PC-9 (cell line): ENCODE measurements at places on chromosomes 6 and 20. TPM values are rescaled to one million over a fixed set of nuclear protein-coding genes. Genes with fewer than 3 reads are reported as not detected.

Gene PDYN
- total RNA-seq, result not detected in 2 replicates

Gene SPAG4
- 14.1 and 22.9 TPM in 2 replicates for total RNA-seq

Gene RIPOR2
- 0.63 and 0.94 TPM in 2 replicates for total RNA-seq

Gene C6orf62
- 107 and 128 TPM in 2 replicates for total RNA-seq

Gene CAPN11
- not detected in 2 replicates for total RNA-seq

Gene SOX18
- total RNA-seq, result 0.83 TPM in 1 of 2 replicates, not detected in the other
